ENCODE measurements at places on chromosomes 7 and 10.

DNA sequence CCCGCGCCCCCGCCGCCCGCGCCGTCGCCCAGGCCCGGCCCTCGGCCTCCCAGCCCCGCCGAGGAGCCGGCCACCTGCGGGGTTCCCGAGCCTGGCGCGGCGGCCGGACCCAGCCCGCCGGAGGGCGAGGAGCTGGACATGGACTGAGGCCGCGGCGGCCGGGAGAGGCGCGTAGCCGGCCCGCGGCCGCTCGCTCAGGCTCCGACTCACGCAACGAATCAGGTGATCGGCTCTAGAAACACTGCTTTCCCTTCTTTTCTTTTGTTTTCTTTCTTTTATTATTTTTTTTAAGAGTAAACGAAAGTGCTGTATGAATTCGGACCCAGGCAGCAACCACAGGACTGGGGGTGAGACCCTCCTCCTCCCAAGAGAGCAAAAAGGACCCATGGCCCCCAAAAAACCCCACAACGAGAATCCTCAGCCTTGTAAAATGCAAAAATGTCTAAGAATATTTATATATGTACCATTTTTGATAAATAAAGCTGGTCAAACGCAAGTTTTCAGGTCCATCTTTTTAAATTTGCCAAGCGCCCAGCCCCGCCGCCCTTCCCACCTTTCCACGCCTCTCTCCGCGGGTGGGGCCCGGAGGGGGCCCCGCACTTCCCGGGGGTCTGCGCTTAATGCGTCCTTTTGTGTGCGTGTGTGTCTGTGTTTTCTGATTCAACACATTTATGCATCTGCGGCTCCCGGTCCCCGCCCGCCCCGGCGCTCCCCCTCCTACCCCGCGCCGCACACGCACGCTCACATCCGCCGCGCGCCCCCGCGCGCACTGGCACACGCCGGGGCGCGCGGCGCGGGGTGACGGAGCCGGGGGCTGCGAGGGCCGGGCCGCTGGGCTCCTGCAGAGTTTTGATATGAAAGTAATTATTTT lies 4.4 kb downstream of the UNCX start:
- no peak overlapping the region for H3K4me3 ChIP-seq
- H3K36me3 ChIP-seq = no peaks in the 10 kb centered on the region
- peaks cover 53% of the 10 kb centered on the region for H3K27me3 ChIP-seq
- no peak for DNase-seq
- H3K27ac ChIP-seq = no peak overlapping the region

GRCh38 chr7:124338861-124339260 lies 306.0 kb upstream of the TMEM229A start:
- no peak for DNase-seq
- H3K27ac ChIP-seq = no peak overlapping the region
- H3K4me1 ChIP-seq = no peaks in the 10 kb centered on the region
- no peaks in the 10 kb centered on the region for H3K27me3 ChIP-seq
- no peaks in the 10 kb centered on the region for H3K36me3 ChIP-seq

DNA sequence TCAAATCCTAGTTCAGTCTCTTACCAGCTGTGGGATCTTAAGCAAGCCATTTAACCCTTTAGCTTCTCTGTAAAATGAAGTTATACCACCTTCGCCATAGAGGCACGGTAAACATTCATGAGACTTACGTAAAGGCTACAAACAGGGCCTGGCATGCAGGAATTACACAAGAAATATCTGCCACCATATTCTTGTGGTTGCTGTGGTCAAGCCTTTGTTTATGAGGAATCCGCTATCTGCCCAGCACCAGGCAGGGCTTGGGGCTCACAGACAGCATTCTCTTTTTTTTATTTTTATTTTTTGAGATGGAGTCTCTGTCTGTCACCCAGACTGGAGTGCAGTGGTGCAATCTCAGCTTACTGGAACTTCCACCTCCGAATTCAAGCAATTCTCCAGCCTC lies 9.9 kb downstream of the AIFM2 start:
- peaks cover 3% of the 10 kb centered on the region for H3K36me3 ChIP-seq
- no peaks in the 10 kb centered on the region for H3K4me1 ChIP-seq
- H3K4me3 ChIP-seq = no peak overlapping the region
- H3K27me3 ChIP-seq = no peaks in the 10 kb centered on the region

DNA sequence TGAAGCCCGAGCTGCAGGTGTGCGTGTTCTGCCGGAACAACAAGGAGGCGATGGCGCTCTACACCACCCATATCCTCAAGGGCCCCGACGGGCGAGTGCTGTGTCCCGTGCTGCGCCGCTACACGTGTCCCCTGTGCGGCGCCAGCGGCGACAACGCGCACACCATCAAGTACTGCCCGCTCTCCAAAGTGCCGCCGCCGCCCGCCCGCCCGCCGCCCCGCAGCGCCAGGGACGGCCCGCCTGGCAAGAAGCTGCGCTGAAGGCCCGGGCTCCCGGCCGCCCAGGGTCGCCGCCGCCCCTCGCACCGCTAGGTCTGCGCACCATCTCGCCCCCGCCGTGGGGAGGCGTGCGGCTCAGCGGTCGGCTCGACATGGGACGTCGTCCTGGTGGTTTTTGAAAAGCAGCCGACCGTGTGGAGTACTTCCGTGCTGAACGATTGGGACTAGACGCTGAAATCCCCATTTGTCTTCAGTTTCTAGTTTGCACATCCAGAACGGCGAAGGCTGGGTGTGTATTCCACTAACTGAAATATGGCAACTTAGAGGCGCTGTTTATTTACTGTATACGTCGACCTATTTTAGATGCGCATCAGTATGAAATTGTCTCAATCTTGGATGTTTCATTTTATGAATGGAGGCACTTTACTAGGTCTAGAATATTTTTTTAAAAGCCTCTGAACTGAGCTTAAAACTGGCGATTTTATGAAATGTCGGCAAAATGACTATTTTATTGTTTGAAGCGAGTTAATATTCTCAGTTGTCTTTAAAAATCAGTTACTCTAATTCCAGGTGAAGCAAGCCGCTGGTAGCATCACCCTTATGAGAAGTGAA lies 1.1 kb downstream of the NANOS1 start:
- H3K4me3 ChIP-seq = peak overlapping the region; percentile 48
- no peak overlapping the region for H3K27ac ChIP-seq
- no peaks in the 10 kb centered on the region for H3K27me3 ChIP-seq
- H3K36me3 ChIP-seq = peaks cover 25% of the 10 kb centered on the region

GRCh38 chr7:87144173-87144657 lies 8.0 kb upstream of the DMTF1 start:
- no peak overlapping the region for H3K4me3 ChIP-seq
- no peaks in the 10 kb centered on the region for H3K36me3 ChIP-seq
- peaks cover 5% of the 10 kb centered on the region for H3K27me3 ChIP-seq
- no peaks in the 10 kb centered on the region for H3K4me1 ChIP-seq

DNA sequence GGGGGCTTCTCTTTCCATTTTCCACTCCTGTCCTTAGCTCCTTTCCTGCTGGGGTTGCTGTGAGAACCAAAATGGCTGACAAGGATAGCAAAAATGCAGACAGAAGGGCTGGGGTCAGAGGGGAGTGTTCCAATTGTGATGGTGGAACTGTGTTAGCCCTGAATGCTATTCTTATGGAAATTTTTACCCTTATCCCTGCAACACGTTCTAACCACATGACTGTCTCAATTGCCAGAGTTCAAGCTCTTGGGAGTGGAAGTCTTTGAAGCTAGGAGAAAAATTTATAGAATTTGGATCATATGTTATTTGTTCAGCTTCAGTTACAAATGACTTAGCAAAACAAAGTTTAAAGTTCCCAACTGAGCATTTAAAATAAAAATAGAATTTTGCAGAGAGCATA lies 134.1 kb downstream of the ADCYAP1R1 start:
- H3K4me3 ChIP-seq = no peak overlapping the region
- no peaks in the 10 kb centered on the region for H3K36me3 ChIP-seq
- H3K4me1 ChIP-seq = no peaks in the 10 kb centered on the region
- H3K27me3 ChIP-seq = peaks cover 3% of the 10 kb centered on the region
- DNase-seq = no peak

- no peak overlapping the region for H3K27ac ChIP-seq
- no peak for DNase-seq
- H3K27me3 ChIP-seq = no peaks in the 10 kb centered on the region
- peaks cover 16% of the 10 kb centered on the region for H3K36me3 ChIP-seq
These were observed 11.3 kb downstream of the FAM221A start for GRCh38 chr7:23691320-23691719.

DNA sequence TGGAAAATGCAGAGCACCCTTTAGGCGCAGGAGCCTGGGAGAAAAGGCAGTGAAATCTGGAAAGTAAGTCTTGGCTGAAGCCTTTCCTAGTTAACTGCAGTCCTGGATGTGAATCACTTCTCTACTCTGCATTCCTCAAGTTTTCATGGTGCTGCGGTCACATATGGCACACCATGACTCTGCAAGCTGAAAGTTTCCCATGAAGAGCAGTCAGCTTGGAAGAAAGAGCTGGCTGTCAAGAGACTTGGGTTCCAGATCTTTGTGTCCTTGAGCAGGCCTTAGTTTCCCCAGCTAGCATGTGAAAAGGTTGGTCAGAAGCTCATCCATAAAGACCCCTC lies 548.3 kb downstream of the SORCS3 start:
- no peak overlapping the region for H3K27ac ChIP-seq
- no peaks in the 10 kb centered on the region for H3K4me1 ChIP-seq
- H3K4me3 ChIP-seq = no peak overlapping the region
- H3K36me3 ChIP-seq = no peaks in the 10 kb centered on the region

DNA sequence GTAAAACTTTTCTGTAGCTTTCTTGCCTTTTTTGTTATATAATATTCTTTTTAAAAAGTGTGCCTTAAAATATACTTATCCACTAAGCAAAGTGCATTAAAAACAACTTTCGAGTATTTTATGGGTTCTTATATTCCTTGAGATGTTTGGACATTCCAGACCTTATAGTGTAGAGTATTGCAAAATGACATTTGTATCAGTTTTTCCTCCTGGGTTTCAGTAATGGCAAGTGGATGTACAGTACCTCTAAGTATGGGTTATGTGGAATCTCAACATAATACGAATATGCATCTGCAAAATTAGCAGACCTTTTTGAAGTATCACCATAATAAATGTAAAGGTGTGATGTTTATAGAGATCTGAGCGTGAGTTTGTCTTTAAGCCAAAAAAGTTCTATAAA lies 2.7 kb downstream of the CDK13 start:
- peaks cover 29% of the 10 kb centered on the region for H3K36me3 ChIP-seq
- peaks cover 48% of the 10 kb centered on the region for H3K4me1 ChIP-seq
- DNase-seq = no peak
- H3K27ac ChIP-seq = peak overlapping the region; percentile 91

GRCh38 chr10:12025591-12025990 lies 17.0 kb downstream of the UPF2 start:
- peaks cover 41% of the 10 kb centered on the region for H3K36me3 ChIP-seq
- no peak for DNase-seq
- no peak overlapping the region for H3K4me3 ChIP-seq
- no peak overlapping the region for H3K27ac ChIP-seq
- peaks cover 44% of the 10 kb centered on the region for H3K4me1 ChIP-seq

DNA sequence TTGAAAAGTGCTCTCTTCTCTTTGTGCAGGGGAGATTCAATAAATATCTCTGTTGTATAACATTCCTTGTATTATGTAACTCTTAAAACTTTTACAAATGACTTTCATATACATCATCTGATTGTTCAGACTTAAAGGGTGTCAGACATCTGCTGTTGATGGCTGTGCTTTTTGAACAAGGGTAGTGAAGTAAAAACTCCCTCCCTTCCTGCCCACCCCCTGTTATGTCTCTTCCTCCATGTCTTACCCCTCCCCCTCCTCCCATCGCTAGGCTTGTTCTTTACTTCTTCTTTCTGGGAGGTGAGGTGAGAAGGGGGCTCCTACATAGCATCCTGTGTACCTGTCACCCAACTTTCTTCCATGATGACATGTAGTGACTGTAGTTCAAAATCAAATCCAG lies 23.4 kb upstream of the ABCB4 start:
- no peaks in the 10 kb centered on the region for H3K4me1 ChIP-seq
- peaks cover 3% of the 10 kb centered on the region for H3K27me3 ChIP-seq
- H3K4me3 ChIP-seq = no peak overlapping the region
- DNase-seq = no peak

GRCh38 chr7:100532165-100533022 lies 6.6 kb upstream of the AGFG2 start:
- H3K36me3 ChIP-seq = no peaks in the 10 kb centered on the region
- DNase-seq = no peak
- no peak overlapping the region for H3K27ac ChIP-seq
- no peaks in the 10 kb centered on the region for H3K27me3 ChIP-seq
- H3K4me3 ChIP-seq = no peak overlapping the region

GRCh38 chr7:5690931-5691473 lies 90.5 kb downstream of the RNF216 start:
- H3K27me3 ChIP-seq = no peaks in the 10 kb centered on the region
- H3K36me3 ChIP-seq = peaks cover 45% of the 10 kb centered on the region
- peaks cover 96% of the 10 kb centered on the region for H3K4me1 ChIP-seq
- H3K4me3 ChIP-seq = peak overlapping the region; percentile 9
- peak overlapping the region; percentile 75 for H3K27ac ChIP-seq
- peak; percentile 47 for DNase-seq

DNA sequence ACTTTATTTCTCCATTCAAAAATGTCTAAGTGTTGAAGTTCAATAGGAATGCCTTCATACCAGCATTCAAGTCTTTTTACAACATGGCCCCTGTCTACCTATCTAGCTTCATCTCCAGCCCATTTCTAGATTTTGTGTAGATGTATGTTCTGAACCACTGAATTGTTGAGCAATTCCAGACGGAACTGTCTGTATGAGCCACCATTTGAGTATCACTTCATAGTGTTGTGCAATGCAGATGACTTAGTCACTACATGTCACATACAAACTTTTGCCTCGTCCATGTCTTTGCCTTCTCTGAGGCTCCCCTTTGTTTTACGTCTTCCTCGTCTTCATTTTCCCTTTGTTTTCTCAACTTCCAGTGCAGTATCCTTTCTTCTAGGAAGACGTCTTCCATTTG lies 118.1 kb downstream of the INHBA start:
- H3K27ac ChIP-seq = no peak overlapping the region
- H3K4me1 ChIP-seq = no peaks in the 10 kb centered on the region
- H3K4me3 ChIP-seq = no peak overlapping the region
- no peaks in the 10 kb centered on the region for H3K27me3 ChIP-seq
- DNase-seq = no peak
- H3K36me3 ChIP-seq = no peaks in the 10 kb centered on the region

- no peak overlapping the region for H3K4me3 ChIP-seq
- peaks cover 31% of the 10 kb centered on the region for H3K4me1 ChIP-seq
- H3K36me3 ChIP-seq = peaks cover 29% of the 10 kb centered on the region
- H3K27me3 ChIP-seq = no peaks in the 10 kb centered on the region
These were observed 44.6 kb downstream of the TAX1BP1 start for GRCh38 chr7:27784399-27785053.

All from activated CD4-positive, alpha-beta T cell treated with anti-CD3 and anti-CD28 coated beads for 36 hours (primary cell).